ENCODE measurements at places on chromosomes 2 and 18.

DNA sequence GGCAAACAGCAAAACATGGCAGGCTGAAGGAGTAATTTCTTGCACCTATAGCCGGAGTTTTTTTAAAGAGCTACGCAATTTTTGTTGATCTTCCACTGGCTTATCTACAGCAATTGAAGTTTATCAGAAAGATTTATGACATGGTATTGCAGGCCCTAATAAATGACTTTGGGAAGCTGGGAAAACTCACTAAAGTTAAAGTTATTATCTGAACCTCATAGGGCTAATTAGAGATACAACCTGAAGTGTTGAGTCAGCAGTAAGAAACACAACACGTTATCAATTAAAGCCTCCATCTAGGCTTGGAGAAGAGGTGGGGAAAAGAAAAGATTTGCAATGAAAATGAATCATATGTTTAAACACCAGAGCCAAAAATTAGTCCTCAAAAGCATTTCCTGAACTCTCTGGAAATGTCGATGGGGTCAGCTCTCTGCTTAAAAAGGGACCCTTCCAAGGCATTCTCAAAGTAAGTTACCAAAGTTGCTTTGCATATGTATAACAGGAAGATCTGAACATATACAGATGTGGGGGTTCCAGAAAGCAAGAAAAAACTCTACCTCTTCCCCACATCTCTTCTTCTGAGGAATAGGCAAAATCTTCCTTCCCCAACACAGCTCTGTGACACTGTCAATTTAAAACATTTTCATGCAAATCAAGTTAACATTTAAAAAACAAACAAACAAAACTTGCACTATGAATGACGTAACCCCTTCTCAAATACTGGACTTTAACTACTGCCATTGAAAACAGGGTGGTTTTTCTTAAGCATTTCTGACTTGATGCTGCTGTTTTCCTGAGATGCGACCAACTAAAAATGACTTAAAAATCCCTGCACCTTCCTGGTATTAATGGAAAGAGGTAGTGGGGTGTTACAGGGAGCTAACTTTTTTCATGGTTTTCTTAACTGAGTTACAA is 915.6 kb downstream of the NRXN1 start:
- no peak for DNase-seq

- DNase-seq, result no peak
These were observed 123.1 kb upstream of the CAB39 start for GRCh38 chr2:230589497-230590015.

DNA sequence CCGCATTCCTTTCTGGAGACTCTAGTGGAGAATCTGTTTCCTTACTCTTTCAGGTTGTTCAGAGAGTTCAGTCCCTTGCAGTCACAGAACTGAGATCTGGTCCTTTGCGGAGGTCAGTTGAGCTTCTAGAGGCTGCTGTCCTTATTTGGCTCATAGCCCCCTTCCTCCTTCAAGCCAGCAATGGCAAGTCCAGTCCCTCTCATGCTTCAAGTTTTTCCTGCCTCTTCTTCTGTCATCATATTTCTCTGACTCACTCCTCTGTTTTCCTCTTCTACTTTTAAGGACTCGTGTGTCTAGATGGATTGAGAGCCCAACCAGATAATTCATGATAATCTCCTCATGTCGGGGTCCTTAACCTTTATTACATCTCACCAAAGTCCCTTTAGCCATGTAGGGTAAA is 173.5 kb upstream of the FOSL2 start:
- DNase-seq, result no peak

DNA sequence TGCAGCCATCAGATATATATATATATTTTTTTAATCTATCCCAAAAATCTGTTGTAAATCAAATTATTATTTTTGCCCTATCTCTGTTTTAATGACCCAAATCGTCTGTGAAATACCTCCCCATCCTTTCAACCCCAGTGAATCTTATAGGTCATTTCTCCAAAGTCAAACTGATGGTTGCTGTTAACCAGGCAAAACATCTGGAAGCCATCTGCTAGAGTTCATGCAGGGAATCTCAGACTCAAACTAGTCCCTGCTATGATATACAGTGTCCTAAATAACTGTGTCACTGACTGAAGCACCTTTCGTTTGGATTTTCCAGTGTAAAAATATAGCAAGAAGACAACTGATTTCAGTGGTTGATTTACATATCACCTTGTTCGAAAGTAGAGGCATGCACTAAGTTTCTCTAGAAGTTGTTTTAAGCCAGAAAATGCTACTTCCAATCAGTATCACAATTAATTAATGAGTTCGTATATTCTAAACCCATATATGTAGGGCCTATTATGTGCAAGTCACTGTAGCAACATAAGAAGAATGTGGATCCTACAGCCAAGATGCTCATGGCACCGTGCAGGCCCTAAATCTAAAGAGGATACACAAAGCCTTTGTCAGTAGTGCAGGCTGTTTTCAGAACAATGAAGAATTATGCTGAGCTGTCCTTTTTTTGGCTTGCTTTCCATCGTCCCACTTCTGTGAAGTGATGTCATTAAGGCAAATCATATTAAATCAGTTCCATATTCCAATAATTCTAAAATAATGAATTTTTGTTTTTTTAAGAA is 566.0 kb downstream of the STK39 start:
- DNase-seq, result no peak

DNA sequence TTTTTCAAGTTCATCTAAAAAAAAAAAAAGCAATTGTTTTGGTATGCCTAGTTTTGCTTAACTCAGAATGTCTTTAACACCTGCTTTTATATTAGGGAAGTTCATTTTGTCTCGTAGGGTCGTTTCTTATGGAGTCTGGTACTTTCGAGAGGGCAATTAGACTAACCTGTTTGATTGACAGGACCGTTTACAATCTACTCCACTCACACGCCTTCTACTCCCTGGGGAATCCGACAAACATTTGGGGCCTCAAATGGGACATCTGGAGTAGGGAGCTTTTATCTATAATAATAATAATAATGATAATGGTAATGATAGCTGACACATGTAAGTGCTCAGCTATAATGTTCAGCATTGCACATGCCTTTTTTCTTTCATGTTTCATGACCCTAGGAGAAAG is 261.6 kb upstream of the RASGRP3 start:
- DNase-seq, result no peak

DNA sequence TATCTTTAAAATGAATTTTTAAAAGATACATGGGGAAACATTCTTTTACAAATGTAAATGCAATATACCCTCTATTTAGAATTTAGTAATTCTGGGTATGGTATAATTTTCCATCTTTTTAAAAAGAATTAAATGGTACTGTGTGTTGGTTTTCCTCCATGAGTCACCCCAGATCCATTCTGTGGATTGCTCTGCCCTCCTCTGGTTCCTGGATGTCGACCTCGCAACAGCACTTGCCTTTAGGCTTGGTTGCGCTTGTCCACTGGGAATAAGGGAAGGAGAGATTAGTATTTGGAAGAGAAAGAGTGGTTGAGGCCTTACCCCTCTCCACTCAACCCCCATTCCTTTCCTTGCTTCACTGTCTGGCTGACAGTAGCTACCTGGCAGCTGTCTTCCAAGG is 90.4 kb downstream of the FTCDNL1 start:
- DNase-seq, result no peak

DNA sequence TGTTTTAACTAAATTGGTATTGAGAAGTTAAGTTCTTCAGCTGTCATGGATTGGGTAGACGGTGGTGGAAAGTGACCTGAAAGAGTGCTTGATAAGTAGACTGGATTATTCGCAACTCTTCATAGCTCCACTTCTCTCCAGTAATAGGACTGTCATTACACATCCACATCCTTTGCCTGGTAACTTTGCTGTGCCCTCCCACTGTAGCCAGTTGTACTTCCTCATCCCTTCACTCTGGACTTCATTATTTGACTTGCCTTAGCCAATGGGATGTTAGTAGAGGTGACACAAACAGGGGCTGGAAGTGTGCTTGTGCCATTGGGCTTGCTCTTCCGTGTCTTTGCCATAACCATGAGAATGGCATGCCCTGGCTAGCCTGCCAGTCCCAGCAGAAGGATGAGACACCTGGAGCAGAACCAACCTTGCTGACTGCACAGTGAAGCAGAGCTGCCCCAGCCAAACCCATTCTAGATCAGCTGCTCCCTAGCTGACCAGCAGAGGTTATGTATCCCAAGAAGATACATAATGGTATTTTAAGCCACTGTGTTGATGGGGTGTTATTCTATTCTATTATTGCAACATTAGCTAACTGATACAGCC is 16.9 kb downstream of the QPCT start:
- DNase-seq, result no peak

DNA sequence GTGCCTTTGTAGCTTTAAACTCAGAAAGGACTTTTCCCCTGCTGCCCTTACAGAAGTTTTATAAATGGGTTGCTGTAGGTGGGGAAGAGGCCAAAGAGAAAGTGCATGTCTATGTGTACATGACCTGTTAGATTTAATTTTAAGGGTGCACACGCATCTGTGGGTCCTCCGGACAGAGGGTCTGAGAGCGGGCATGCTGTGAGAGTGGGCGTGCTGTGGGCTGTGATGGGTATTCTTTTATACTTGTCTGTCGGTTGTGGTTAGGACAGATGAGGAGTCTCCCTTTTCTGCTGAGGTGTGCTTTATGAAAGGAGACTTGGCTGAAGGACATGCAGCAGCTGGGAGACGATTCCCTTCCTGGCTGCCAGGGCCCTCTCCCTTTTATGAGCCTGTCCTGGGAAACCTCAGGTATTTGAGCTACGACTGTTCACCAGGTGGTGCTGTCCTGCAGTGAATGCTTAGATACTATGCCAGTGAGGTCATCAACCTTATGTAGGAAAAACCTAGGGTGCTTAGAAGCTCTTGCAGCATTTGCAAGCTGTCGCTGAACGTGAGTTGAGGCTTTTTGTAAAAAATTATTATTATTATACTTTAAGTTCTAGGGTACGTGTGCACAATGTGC is 67.5 kb downstream of the TANC1 start:
- peak; percentile 69 for DNase-seq

GRCh38 chr2:219551441-219552381 is 7.9 kb downstream of the TMEM198 start:
- DNase-seq, result no peak

DNA sequence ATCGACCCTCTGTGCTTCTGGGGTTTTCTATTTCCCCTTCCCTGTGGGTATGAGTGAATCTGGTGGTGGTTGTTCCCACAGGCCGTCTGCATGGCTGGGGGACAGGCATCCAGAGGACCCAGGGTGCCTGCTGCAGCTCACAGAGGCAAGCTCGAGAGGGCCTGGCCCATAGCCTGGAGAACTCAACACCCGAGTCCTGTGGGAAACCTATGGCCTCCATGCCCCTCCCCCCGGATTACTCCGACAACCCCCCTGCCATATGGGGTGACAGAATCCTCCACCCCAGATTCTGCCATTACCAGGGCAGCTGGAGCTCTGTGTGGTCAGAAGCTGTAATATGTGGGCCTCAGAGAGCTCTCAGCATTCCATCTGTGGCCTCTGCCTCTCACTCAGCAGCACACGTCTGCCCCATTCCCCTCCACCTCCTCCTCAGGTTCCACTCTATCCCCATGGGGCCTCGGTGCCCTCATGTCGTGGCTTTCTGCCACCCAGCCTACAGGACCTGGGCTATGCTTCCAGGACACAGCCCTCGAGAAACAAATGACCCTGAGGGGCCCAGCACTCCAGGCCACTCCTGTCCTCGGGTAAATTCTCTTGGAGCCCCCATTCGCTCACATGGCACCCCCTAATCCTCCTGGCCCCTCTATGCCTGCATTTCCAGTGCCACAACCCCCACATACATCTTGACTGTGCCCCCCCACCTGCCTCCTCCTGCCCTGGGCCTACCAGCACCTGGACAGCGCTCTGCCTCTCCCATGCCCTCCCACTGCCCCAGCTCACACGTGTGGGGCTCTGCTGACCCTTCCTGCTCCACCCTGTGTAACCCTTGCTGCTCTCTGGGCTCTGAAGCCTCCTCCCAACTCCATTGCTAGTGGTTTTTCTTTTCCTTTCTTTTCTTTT is 3.6 kb downstream of the MZT2A start:
- DNase-seq, result no peak

DNA sequence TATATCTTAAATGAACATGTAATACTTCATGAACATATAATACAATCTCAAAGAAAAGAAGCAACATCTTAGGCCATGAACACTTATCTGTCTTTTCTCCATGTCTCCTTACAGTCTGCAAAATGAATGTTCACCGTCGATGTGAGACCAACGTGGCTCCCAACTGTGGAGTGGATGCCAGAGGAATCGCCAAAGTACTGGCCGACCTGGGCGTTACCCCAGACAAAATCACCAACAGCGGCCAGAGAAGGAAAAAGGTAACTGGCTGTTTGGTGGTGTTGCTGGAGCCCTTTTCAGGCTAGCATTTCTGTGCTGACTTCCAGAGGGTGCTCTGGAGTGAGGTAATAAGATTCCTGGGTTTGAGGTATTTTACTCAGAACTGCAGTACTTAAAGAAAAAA is 295.9 kb upstream of the EPAS1 start:
- no peak for DNase-seq

DNA sequence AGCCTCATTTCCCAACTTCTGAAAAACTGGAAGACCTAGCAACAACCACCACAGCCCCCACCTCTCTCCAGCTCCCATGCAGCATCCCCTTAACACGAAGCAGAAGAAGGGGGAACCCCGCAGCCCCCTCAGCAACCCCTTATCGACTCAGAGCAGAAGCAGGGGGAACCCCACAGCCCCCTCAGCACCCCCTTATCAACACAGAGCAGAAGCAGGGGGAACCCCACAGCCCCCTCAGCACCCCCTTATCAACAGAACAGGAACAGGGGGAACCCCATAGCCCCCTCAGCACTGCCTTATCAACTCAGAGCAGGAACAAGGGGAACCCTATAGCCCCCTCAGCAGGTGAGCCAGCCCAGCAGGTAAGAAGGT is 6.7 kb downstream of the SLC66A2 start:
- no peak for DNase-seq

GRCh38 chr2:142681952-142682351 is 195.5 kb upstream of the KYNU start:
- DNase-seq, result no peak

GRCh38 chr2:66901344-66901743 is 466.4 kb downstream of the MEIS1 start:
- no peak for DNase-seq

DNA sequence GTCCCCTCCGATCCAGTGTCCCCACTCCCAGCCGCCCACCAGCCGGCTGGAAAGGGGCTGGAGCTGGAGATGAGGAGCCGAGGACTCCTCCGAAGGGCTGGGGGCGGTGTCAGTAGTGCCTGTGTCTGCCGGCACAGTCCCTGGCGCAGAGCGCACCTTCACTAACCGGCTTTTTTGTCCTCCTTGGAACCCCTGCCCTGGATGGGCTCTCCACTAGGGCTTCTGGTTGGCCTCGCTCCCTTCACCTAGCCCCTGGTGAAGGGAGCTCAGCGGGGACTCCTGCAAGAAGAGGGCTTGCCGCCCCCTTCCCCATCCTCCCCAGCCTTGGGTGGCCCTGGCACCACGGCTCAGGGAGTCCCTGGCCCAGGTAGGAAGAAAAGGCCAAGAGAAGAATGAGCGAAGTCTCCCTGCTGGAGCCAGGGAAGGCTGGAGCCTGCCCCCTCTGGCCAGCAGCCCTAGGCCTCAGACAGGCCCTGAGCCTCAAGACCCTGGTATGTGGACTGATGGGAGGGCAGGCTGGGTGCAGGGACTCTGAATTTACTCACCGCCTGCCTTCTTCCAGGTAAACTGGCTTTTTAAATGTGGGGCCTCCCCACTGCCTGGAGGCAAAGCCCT is 570 bp upstream of the ECEL1 start:
- no peak for DNase-seq

GRCh38 chr18:59689756-59690155 is 7.5 kb downstream of the CCBE1 start:
- no peak for DNase-seq

- DNase-seq, result no peak
These were observed 419.1 kb upstream of the DSEL start for GRCh38 chr18:67935638-67936037.

GRCh38 chr2:241695651-241696050 is 6.2 kb upstream of the ING5 start:
- DNase-seq, result no peak

GRCh38 chr18:78580835-78581339 is 398.7 kb upstream of the SALL3 start:
- DNase-seq, result no peak
